Anterior cingulate cortex (tissue), 58 donors: ENCODE measurements at places on chromosomes 2 and 18.

DNA sequence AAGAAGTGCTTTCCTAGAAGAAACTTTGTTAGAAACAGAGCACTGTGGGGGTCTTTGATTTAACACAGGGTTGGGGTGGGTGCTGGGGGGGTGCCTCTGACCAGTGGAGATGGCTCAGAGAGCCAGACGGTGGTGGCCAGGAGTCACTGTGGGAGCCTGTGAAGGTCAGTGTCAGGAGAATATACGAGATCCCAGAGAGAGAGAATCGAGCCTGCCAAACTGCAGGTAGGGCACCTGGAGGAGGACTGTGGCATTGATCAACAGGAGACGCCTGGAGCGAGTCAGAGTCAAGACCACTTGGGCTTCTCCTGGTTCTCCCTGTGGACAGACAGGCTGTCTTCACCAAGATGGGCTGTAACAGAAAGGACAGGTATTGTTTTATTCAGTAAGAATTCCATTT, 136.5 kb upstream of the TWIST2 start:
- no peak for DNase-seq

- DNase-seq, result no peak
These were observed 114.7 kb downstream of the RTP5 start for GRCh38 chr2:241984271-241984655.

GRCh38 chr2:232941912-232942594, 71.0 kb downstream of the NGEF start:
- no peak for DNase-seq

DNA sequence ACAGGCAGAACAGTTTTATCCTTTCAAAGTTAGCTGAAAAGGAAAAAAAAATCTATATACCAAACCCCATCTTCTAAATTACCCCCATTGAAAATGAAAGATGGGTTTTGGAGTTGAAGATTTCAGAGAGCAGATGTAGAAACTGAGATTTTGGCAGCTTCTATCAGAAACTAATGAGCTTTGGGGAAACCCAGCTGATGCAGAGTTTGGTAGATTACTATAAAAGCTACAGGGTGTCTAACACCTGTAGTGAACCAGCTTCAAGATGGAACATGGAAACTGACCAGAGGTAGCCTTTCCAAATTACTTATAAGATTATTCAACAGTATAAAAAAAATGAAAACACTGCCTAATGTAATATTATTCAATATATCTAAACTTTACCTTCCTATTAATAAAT, 583.1 kb downstream of the XIRP2 start:
- DNase-seq, result no peak

- DNase-seq, result no peak
These were observed 36.3 kb downstream of the HS6ST1 start for GRCh38 chr2:128282246-128282975.

DNA sequence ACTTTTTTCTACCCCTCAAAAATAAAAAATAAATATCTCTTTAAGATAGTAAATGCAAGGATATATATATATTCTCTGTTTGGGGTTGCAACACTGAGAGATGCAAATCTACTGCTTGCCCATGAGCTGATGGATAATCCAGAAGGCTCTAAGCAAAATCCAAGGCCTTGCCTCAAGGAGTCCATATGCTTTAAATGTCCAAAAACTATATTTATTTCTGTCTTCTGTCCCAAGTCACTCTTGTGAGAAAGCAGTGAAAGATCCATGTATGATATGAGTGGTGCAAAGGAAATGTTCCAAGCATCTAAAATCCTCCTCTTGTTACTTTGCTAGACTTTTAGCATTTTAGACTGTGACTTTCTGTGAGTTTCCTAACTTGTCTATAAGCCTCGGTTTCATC, 92.9 kb upstream of the RNF152 start:
- DNase-seq, result no peak

DNA sequence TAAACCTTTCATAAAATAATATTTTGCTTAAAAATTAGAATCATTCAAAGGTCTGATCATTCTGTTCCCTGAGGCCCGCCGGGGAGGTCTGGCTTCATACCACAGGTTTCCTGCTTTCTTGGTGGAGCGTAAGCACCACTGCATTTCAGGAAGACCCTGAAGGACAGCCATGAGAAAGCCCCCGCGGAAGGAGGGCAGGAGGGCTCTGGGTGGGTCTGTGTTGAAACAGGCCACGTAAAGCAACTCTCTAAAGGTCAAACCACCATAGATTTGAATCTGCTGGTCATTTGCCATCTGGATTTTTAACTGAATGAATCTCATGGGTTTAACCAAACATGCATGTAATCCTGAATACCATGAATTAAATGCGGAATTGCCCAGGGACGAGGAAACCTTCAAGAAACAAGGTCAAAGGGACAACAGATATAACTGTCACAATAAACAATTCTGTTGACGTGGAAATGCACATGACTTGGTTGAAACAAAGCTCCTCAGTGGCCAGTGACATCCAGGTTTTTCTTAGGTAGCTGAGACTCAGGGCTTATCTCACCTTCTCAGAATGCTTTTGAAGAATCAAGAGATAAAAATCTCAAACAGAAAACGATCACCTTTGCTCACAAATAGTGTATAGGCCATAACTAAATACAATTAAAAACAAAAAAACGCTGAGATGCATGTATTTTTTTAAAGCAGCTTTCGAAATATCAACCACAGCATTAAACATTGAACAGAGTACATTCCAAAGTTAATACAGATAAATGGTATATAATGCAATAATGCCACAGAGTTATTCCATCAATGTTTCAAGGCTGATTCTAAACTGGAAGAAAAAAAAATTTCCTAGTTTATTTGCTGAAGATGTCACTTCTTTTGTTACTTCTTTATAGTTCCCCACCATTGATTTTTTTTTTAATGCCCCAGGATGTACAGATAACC, 193.2 kb downstream of the BCL2 start:
- no peak for DNase-seq

GRCh38 chr18:76959605-76960004, 137.2 kb downstream of the ZNF236 start:
- no peak for DNase-seq

- DNase-seq, result no peak
These were observed 15.2 kb upstream of the ITSN2 start for GRCh38 chr2:24375349-24376087.

- DNase-seq, result no peak
These were observed 250.9 kb downstream of the EXOC6B start for GRCh38 chr2:72574886-72575285.

DNA sequence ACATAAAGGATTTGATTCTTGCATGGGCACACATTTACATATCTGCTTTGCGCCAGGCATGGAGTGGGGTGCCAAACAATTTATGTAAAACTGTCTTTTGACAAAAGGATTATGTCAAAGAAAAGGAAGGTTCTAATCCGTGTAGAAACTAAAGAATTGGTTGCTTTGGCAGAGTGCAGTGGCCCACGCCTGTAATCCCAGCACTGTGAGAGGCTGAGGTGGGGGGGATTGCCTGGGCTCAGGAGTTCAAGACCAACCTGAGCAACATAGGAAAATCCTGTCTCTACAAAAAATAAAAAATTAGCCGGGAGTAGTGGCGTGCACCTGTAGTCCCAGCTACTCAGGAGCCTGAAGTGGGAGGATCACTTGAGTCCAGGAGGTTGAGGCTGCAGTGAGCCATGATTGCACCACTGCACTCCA, 1.1 kb upstream of the MTERF4 start:
- no peak for DNase-seq

GRCh38 chr2:11805024-11805423, 58.6 kb downstream of the LPIN1 start:
- no peak for DNase-seq

DNA sequence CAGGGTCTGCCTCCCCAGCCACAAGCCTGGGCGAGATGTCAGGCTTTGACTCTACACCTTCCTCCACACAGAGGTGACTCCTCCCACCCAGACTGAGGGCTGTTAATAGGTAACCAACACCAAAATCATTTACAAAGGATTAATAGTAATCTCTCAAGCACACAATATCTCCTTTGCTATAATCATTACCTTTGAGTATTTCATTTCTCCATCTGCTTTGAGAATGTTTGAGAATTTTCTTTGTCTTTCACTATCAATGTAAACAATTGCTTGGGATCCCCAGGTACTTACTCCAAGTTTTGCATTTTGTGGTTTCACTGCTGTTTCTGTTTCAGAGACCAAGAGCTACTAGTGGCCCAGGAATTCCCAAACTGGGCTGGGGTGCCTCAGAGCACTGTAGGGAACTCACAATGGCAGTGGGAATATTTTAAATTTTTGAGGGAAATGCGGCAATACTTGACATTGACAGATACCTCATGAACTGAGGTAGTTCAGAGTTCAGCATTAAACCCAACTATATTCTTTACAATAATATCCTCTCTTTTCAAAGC, 166.4 kb upstream of the MGAT5 start:
- no peak for DNase-seq

DNA sequence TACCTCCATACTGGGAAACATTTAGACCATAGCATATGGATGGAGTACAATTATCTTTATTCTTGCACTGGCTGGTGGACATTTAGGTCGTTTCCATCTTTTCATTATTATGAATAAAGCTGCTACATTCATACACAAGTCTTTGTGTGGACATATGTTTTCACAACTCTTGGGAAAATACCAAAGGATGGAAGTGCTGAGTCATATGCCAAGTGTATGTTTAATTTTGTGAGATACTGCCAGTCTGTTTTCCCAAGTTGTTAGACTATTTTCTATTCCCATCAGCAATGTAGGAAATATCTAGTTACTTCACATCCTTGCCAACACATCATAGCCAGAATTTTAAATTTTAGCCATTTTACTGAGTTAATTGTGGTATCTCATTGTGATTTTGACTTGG, 91.5 kb downstream of the GALNT13 start:
- no peak for DNase-seq

DNA sequence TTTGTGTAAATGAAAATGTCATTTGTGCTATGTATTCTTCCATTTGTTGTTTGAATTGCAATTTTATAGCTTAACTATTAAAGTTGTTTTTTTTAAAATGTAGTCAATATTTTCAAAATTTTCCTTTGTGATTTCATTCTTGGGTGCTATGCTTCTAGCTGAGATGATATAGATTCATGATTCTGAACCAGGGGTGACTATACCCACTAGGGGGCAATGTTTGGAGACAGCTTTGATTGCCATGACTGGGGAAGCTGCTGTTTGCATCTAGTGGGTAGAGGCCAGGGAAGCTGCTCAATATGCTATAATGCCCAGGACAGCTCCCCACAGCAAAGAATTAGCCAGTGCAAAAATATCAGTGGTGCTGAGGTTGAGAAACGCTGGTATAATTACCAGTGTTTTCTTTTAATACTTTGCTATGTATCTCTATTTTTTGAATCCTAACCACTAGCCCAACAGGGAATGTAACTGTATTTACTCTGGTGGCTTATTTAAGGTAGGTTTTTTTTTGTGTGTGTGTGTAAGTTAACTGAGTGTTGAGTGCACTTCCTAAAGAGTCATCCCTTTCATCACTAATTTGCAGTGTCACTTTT, 99.7 kb downstream of the MEP1B start:
- no peak for DNase-seq

DNA sequence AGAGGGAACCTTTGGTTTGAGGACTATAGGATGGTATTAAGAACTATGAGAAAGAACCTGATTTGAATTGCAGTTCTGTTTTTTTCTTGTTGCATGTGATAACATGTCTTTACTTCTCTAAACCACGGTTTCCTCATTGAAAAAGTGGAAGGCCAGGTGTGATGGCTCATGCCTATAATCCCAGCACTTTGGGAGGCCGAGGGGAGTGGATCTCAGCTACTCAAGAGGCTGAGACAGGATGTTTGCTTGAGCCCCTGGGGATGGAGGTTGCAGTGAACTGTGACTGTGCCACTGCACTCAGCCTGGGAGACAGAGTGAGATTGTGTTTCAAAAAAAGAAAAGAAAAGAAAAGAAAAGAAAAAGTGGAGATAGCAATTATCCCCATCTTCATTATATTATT, 32.3 kb downstream of the SCN9A start:
- no peak for DNase-seq

DNA sequence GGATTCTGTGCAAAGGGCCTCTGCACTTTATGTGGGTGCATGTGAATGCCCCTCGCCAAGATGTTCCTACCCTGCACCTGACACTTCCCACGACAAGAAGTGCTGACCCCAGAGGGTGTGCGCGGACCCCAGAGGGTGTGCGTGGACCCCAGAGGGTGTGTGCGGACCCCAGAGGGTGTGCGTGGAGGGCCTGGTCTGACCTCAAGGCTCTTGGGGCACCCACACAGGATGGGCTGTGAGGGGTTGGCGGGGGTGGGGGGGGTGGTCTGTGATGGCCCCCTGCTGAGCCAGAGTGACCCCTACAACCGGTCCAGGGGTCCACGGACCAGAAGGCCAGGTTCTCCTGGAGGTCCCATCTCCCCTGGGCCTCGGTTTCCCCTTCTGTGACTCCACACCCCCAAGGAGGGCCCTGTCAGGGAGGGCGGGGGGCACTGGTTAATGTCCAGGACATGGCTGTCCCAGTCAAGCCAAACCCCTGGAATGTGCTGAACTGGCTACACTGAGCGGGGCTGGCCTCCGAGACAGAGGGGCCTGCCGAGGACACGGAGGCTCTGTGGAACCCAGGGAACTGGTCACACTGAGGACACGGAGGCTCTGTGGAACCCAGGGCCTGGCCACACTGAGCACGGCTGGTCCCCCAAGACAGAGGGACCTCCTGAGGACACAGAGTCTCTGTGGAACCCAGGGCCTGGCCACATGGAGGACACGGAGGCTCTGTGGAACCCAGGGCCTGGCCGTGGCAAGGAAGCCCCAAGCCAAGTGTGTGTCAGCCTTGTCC, 3.1 kb downstream of the NEU4 start:
- DNase-seq, result no peak

GRCh38 chr2:178152033-178152432, 39.8 kb downstream of the RBM45 start:
- DNase-seq, result no peak

DNA sequence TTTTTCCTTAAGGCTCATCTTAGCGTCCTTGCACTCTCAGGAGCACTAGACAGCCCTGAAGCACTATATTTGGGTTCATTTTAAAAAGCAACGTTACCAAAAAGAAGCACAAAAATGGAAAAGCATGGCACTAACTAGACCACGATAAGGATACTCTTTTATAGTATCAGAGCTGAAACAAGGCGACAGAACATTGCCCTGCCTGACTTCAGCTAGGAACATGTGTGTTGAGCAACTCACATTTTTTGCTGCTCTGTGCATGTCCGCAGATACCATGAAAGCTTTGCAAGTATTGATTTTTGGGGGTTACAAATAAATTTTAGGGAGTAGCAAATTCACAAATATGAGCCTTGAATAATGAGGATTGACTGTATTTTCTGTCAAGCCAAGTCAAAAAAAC, 332.0 kb downstream of the PTPRM start:
- no peak for DNase-seq

GRCh38 chr2:238094438-238095022, 5.6 kb upstream of the ESPNL start:
- DNase-seq, result no peak

GRCh38 chr18:22846088-22846683, 86.9 kb upstream of the RBBP8 start:
- no peak for DNase-seq

GRCh38 chr18:40006634-40007033, 1948.4 kb upstream of the PIK3C3 start:
- DNase-seq, result no peak
